DND-41 (cell line): ENCODE measurements at places on chromosomes 13 and 19.

DNA sequence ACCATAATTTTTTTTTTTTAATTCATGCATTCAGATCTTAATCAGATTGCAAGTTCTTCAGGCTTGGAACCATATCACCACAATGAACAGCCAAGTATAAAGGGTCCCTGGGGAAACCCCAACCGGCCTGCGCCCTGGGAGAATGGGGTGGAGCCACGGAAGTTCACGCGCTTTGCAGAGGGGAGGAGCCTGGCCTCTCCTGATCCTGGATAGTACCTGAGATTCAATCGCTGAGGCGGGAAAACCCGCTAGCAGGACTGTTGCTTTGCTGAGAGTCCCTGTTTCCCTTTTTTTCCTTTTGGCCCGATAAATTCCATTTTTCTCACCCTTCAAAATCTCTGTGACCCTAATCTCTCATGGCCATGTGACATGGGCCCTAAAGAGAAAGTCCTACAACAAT is 385.1 kb downstream of the IRS2 start:
- peaks cover 21% of the 10 kb centered on the region for H3K36me3 ChIP-seq
- DNase-seq = no peak

DNA sequence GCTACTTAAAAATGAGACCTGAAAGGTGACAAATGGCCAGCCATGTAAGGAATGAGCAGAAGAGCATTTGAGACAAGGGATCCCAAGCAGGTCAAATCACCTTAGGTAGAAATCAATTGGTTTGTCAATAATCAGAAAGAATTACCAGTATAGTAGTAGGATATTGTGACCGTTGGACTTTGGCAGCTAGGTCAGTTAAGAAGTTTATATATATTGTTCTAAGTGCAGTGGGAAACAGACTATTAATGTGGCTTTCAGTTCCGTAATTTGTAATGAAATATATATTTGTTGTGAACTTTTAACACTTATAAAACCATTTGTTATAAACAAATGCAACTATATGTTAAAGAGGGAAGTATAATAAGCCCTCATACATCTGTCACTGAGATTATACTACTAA is 807.9 kb upstream of the SPRY2 start:
- H3K27ac ChIP-seq = no peak overlapping the region
- no peak for DNase-seq
- no peaks in the 10 kb centered on the region for H3K4me1 ChIP-seq
- H3K4me3 ChIP-seq = no peak overlapping the region

DNA sequence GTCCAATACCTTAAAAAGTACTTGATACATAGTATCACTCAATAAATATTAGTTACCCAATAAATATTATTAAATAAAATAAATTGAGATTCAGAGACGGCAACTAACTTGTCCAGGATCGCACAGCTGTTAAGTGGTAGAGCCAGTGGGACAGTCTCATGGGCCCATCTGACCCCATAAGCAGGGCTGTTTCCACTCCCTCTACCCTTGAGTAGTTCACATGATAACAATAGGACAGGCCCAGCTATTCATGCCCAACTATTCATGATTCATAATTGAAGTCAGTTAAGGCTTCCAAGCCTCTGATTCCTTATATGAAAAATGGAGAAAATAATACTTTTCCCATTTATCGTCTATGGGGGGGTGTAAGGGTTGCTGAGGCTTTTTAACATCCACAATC is 78.2 kb downstream of the C13orf42 start:
- no peaks in the 10 kb centered on the region for H3K27me3 ChIP-seq
- H3K27ac ChIP-seq = no peak overlapping the region
- no peaks in the 10 kb centered on the region for H3K36me3 ChIP-seq
- no peak overlapping the region for H3K4me3 ChIP-seq
- no peak for DNase-seq

DNA sequence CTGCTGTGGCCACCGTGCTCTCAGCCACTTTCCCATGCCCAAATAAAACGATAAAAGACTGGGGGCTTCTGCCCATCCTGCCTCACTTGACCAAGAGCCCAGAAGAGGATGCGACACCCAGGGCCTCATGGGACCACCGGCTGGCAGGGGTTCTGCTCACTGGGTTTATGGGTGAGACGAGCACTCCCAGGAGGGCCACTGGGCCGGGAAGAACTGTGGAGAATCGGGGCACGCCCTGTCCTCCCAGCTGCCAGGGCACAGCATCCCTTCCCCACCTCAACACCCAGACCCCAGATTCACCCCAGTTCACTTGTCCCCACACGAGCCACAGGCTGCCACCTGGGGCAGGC is 4.7 kb upstream of the F10 start:
- H3K27ac ChIP-seq = no peak overlapping the region
- no peaks in the 10 kb centered on the region for H3K27me3 ChIP-seq
- H3K36me3 ChIP-seq = no peaks in the 10 kb centered on the region
- H3K4me1 ChIP-seq = no peaks in the 10 kb centered on the region
- no peak for DNase-seq

DNA sequence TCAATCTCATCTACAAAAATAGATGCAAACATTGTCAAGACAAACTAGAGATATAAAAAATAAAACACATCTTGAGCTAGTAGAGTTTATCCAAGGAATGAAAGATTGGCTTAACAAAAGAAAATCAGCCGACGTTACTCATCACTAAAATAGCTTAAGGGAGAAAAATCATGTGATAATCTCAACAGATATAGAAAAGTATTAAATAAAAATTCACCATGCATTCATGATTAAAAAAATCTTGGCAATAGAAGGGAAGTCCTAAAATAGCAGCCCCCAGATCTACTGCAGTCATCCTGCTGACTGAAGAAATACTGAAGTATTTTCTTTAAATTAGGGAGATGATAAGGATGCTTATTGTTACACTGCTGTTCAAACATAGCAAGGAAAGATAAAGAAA is 12.6 kb upstream of the DCLK1 start:
- no peaks in the 10 kb centered on the region for H3K4me1 ChIP-seq
- H3K27me3 ChIP-seq = no peaks in the 10 kb centered on the region
- no peak for DNase-seq
- no peak overlapping the region for H3K27ac ChIP-seq
- no peak overlapping the region for H3K4me3 ChIP-seq

DNA sequence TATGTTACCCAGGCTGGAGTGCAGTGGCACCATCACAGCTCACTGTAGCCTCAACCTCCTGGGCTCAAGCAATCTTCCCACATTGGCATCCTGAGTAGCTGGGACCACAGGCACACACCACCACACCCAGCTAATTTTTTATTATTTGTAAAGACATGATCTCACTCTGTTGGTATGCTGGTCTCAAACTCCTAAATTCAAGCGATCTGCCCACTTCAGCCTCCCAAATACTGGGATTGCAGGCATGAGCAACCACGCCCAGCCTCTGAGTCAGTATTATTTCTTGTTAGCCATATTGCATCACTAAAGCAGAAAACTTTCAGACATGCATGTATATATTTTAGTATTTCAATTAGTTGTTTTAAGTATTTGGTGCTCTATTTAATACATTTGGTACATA is 376.4 kb downstream of the GPC6 start:
- no peak overlapping the region for H3K4me3 ChIP-seq
- H3K27me3 ChIP-seq = no peaks in the 10 kb centered on the region
- no peak overlapping the region for H3K27ac ChIP-seq
- H3K4me1 ChIP-seq = no peaks in the 10 kb centered on the region
- no peak for DNase-seq

- peak overlapping the region; percentile 87 for H3K4me3 ChIP-seq
- H3K4me1 ChIP-seq = peaks cover 28% of the 10 kb centered on the region
- peak overlapping the region; percentile 74 for H3K27ac ChIP-seq
- no peaks in the 10 kb centered on the region for H3K27me3 ChIP-seq
- peak; percentile 21 for DNase-seq
Observed at GRCh38 chr19:18637673-18638630, 1.1 kb downstream of the KLHL26 start.

- H3K27ac ChIP-seq = no peak overlapping the region
- no peaks in the 10 kb centered on the region for H3K27me3 ChIP-seq
- no peaks in the 10 kb centered on the region for H3K36me3 ChIP-seq
Observed at GRCh38 chr13:75360170-75360569, 121.8 kb downstream of the TBC1D4 start.

DNA sequence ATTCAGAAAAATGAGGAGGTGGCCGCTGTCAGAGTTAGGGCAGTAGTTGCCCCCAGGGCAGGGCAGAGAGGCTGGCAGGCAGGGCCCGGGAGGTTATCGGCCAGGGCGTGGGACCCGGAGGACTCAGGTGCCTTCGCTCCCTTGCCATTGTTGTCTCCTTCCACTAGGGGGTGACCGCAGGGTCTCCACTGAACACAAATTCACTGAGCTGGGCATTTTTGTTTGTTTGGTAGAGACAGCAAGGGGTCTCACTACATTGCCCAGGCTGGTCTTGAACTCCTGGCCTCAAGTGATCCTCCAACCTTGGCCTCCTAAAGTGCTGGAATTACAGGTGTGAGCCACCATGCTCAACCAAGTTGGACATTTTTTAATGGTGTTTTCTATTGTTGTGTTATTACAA is 25.1 kb downstream of the CARS2 start:
- no peak overlapping the region for H3K4me3 ChIP-seq
- H3K36me3 ChIP-seq = peaks cover 88% of the 10 kb centered on the region
- H3K4me1 ChIP-seq = no peaks in the 10 kb centered on the region
- peak; percentile 21 for DNase-seq
- no peaks in the 10 kb centered on the region for H3K27me3 ChIP-seq
- no peak overlapping the region for H3K27ac ChIP-seq

GRCh38 chr13:48220981-48221685 is 11.9 kb upstream of the ITM2B start:
- peak; percentile 23 for DNase-seq
- peaks cover 39% of the 10 kb centered on the region for H3K4me1 ChIP-seq
- no peak overlapping the region for H3K4me3 ChIP-seq
- H3K27me3 ChIP-seq = no peaks in the 10 kb centered on the region

- H3K27ac ChIP-seq = no peak overlapping the region
- no peak for DNase-seq
- H3K36me3 ChIP-seq = no peaks in the 10 kb centered on the region
- no peaks in the 10 kb centered on the region for H3K4me1 ChIP-seq
- no peaks in the 10 kb centered on the region for H3K27me3 ChIP-seq
- H3K4me3 ChIP-seq = no peak overlapping the region
Observed at GRCh38 chr13:80510686-80511085, 169.8 kb upstream of the SPRY2 start.

DNA sequence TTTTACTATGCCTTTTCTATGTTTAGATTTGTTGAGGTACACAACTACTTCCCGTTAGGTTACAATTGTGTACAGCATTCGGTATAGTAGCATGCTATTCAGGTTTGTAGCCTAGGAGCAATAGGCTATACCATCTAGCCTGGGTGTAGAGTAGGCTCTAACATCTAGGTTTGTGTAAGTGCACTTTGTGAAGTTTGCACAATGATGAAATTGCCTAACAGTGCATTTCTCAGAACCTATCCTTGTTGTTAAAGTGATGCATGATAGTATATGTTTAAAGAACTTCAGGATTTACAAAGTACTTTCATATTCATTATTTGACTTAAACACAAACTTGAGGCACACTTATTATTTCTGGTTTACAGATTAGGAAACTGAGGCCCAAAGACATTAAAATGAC is 11.5 kb upstream of the SERPINE3 start:
- no peaks in the 10 kb centered on the region for H3K36me3 ChIP-seq
- H3K27me3 ChIP-seq = peaks cover 4% of the 10 kb centered on the region
- H3K27ac ChIP-seq = no peak overlapping the region
- H3K4me1 ChIP-seq = 0 out of 2 replicates have a peak, but pooled peaks cover 3% of the 10 kb centered on the region
